ENCODE measurements at places on chromosomes 6 and 20.

- DNase-seq: no peak
Observed at GRCh38 chr20:61135968-61136367, 116.1 kb upstream of the CDH4 start.

DNA sequence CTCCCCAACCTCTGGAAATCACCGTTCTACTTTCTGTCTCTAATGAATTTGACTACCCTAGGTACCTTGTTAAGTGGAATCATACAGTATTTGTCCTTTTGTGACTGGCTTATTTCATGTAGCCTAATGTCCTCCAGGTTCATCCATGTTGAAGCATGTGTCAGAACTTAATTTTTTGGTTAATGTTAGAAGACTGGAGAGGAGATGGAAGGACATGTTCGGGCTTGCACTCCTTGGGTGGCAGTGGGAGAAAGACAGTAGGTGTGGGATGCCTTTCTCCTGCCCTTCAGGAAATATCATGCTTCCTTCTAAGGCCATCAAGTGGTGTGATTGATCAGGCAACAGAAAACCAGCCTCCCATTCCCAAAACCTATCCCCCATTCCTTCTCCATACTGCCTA is 61.1 kb upstream of the RNF144B start:
- no peak for DNase-seq

GRCh38 chr6:89145091-89145955 is 532 bp upstream of the PM20D2 start:
- DNase-seq: peak; percentile 8

DNA sequence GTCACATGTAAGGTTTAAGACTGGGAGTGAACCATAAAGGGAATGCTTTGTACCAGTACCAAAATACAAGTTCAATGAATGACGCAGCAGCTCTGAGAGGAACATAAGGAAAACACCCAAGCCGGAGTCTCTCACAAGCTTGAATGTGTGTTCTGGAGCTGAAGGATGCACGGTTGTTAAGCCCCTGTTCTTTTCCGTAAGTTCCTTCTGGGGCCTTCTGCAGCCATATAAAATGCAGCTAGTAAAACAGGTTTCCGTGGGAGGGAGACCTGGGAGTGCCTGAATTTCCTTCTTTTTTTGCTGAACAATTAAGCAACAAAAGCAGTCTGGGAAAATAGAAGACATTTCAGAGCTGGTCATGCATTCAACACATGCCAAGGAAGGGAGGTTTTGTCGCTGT is 73.2 kb upstream of the JAG1 start:
- no peak for DNase-seq

- DNase-seq: no peak
Observed at GRCh38 chr6:154039231-154039842, at the start of gene OPRM1. OPRM1 (plus strand) TSS chr6:154039240; CDS start chr6:154039545, 305 bp downstream.

DNA sequence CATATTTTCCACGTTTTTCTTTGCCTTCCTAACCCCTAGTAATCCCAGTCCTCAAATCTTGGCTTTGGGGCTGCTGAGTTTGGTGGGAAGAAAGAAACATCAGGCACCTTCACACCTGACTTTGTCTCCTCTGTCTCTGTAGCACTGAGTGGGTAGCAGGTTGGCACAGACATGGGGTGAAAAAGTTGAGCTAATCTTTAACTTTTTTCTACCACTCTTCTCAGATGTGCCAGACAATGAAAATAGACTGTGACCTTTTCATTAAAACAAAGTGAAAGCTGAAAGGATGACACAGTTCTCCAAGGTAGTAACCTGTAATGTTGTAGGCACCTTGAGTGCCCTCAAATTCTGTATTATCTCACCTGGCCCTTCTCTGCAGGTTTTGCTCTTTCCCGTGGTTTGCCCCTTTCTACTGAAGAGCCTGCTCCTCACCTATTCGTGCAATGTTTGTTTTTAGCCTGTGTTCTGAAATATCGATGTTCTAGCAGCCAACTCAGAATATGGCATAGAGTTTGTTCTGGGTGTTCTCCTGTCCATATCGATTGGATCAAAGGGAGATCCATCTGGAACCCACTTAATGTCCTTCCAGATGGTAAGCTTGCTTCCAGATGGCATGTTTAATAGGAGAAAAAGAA is 57.8 kb upstream of the ATXN1 start:
- DNase-seq: no peak

- no peak for DNase-seq
Observed at GRCh38 chr6:7881765-7882500, 28.7 kb downstream of the TXNDC5 start.

GRCh38 chr6:158303210-158303731 is 9.0 kb upstream of the TULP4 start:
- no peak for DNase-seq

GRCh38 chr6:55979526-55979925 is 104.1 kb upstream of the BMP5 start:
- no peak for DNase-seq

GRCh38 chr6:144263786-144264185 is 21.3 kb upstream of the UTRN start:
- DNase-seq: no peak
